GM03348 (cell line): ENCODE measurements at places on chromosomes 3 and 15.

- DNase-seq = no peak
These were observed 2.0 kb upstream of the JMJD7 start for GRCh38 chr15:41825572-41826535.

GRCh38 chr3:28171962-28172361 lies 69.5 kb upstream of the CMC1 start:
- DNase-seq = no peak

GRCh38 chr15:63133786-63134185 lies 12.1 kb downstream of the LACTB start:
- DNase-seq = peak; percentile 48

DNA sequence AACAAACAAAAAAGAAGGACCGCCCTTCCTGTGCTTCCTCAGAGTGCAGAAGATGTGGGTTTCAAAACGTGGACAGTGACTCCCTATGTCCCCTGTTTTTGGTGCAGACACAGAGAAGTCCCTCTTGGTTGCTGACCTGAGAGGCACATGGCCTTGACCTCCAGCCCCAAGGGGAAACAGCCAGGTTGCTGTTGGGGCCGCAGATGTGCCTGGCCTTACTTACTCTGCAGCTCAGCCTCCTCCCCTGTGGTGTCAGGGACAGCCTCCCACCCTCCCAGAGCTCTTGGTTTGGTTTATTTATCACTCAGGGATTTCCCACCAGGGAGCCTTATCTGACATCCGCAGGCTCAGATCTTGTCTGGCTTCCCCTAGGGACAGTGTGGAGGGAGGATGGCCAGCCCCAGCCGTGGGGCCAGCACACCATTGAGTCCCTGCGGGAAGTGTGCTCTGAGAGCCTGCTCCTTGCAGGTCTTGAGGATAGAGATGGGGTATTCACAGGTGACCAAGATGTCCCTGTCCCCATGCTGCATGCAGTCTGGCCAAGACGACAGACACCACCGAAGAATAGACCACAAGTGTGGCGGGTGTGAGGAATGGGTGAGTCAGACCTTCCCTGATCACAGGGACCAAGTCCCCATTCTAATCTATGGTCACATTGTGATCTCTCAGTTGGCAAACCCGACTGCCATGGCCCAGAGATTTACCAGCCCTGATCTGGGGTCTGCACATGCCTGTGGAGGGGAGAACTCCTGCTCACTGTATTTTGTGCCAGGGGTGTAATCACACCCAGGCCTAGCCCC lies 134.3 kb upstream of the ABHD17C start:
- DNase-seq = no peak

DNA sequence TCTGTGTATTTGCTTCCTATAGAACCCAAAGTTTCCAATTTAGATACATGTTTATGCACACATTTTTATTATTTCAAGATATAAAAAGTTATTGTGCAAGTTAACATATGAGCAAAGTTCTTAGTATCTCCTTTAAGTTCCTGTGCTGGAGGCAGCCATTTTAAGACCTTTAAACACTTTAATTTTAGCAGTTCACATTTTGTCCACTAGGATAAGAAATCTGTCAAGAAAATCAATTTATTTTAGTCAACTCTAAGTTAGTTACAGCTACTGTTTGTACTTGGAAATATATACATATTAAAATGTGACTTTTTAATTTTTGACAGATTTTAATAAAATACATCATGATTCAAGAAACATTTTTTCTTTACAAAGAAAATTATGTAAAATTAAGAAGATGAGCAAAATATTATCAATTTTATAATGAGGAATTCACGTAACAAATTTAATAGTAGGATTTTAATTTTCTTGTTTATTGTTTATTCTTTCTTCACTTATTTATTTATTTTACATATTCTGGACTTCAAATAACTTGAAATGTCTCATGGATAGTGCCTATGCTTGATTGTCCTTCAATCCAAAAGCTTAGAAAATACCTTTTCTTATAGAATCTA lies 402.6 kb upstream of the GBE1 start:
- no peak for DNase-seq

DNA sequence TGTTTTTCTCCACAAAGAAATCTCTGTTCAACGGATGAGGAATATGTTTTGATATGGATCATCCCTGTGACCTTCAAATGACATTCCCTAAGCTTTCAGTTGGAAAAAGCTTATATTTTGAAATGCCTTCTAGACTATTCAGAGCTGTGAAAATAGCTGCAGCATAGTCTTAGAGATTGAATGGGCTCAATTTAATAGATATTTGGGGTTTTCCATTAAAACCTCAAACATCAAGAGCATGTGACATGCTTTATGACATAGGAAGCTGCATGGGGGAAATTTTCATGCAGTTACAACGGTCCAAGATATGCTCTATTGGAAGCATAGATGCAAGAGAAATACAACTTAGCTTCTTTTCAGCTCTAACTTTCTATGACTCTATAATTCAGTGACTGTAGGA lies 102.8 kb downstream of the LSAMP start:
- no peak for DNase-seq

- no peak for DNase-seq
These were observed 140.0 kb upstream of the KLHL25 start for GRCh38 chr15:85934691-85935090.
